ENCODE measurements at places on chromosomes 2 and 18.

GRCh38 chr2:43117521-43118143, 108.8 kb downstream of the ZFP36L2 start:
- DNase-seq = no peak

DNA sequence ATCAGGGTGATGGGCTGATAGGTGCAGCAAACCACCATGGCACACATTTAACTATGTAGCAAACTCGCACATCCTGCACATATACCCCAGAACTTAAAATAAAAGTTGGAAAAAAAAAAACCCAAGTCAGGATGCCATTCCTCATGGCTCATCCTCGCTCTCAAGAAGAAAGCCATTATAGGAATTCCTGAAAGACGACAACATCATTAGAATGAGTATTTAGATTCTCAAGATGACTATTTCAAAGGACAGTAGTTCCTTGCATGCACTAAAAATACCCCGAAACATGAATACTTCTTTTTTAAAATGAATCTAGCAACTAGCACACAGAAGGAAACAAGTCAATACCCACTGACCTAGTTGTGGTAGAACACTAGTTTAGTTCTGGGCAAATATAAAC, 285.8 kb upstream of the REV1 start:
- no peak for DNase-seq

GRCh38 chr18:12334366-12334808, 26.3 kb downstream of the TUBB6 start:
- DNase-seq = no peak

DNA sequence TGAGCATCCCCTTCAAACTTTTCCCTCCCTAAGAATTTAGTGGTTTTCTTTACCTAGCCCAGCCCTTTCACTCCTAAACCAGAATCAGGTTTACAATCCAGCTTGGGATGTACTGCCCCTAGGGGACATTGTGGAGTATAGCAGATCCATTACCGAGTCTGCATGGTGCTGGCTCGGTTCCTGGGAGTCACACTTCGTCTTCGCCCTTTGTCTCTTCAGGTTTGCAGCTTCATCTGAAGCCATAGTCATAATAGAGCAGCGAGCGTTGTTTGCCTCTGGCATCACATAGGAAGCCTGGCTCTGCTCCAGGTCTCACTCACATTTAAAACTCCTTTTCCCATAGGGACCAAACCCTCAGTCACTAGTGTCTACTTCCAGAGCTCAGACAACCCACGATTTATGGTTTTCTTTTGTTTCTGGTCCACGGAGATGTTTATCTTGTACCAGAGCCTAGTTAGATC, 16.8 kb upstream of the LYPD6 start:
- peak; percentile 99 for DNase-seq

DNA sequence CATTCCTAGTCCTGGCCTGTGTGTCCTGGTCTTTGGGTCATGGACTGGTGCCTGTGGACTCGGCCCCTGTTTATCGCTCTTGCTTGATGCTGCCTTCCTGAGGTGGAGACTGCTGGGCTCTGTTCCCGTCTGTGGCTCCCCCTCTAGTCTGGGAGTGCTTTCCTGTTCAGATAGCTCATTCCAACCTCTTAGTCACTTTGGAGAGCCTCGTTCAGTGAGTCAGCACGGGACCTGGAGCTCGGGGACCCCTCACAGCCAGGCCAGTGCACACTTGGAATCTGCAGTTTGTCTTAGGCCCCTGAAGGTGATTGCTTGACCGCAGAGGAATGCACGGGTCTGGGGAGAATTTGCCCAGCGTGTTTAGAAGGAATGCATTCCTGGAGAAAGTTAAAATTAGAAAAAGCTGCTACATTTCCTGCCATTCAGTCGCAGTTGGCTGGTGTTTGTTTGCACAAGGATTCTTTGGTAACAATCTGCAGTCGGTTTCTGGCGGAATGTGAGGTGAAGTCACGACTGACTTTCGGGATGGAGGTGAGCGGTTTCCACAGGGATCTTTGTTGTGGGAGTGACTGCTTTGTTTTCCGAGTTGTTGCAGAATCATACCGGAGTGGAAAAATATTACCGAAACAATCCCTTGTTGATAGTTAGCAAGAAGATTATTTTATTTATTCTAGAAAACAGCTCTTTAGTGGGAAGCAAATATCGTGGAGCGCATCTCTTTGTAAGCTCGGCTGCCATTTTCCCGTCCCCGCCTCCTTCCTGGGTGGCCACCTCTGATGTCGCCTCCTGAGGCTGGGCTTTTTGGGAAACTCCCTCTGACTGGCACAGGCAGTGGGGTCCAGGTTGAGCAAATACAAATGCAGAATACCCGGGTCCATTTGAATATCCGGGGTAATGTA, 29.6 kb downstream of the SH3BP4 start:
- DNase-seq = no peak

GRCh38 chr2:170377500-170378207, 199.7 kb downstream of the MYO3B start:
- no peak for DNase-seq

GRCh38 chr2:240931319-240931949, 25.3 kb downstream of the CROCC2 start:
- DNase-seq = no peak

DNA sequence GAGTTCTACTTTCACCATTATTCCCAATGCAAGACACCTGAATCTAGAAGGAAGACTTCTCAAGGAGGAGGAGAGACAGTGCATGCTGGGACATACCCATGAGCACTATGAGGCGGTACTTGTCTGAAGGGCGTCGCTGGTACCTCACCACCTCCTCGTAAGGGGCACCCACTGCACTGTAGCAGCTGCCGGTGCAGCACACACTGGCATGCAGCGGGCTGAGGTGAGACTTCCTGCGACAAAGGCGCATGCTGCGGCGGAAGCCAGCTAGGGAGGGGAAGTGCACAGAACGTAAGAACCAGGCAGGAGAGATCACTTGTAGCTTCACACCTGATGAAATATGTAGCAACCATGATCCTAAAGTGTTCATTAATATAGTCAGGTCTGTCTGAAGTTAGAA, 12.8 kb upstream of the TMEM237 start:
- DNase-seq = no peak

DNA sequence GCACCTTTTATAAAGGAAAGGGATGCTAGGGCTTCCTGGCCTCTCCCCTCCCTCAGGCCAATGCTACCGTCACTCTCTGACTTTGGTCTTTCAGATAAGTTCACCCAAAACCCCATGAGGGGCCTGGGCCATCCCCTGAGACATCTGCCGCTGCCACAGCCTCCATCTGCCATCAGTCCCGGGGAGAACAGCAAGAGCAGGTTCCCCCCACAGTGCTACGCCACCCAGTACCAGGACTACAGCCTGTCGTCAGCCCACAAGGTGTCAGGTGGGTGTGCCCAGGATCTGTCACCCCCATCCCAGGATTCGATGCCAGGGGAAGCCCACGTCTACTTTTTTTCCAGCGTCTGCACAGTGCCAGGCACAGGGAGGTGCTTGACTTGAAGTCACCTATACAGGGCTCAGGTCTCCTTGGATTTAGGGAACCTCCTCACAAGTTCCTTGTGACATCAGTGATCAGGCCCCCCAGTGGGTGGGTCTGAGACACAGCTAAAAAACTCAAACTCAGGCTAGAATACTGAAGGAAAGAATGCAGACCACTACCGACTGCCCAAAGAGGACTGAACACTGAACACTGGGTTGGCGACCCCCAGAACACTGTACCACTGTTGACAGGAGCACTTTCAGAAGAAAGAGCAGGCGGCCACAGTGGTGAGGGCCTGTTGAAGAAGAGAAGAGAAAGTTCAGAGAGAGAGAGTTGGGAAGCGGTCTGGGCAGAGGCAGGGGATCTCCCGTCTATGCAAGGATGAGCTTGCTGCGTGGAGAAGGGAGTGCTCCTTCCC, 85.3 kb downstream of the EPAS1 start:
- no peak for DNase-seq

- DNase-seq = no peak
Observed at GRCh38 chr2:55327470-55328230, 58.6 kb upstream of the MTIF2 start.

DNA sequence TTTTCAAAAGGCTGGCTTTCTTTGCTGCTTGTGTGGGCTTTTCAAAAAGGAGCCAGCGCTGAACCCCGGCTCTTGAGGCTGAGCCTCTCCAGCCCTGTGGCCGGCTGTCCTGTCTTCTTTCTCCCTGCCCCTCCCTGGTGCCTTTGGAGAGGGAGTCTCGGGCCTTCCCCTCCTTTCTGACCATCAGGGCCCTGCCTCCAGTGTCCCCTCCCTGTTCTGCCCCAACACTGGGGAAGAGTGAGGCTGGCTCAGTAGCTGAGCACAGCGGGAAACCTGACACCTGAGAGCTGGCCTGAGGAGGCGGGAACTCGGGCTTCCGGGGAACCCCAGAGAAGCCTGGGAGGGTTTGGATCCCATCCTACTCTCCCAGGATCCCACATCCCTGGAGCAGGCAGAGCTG, 232.1 kb downstream of the LOXHD1 start:
- peak; percentile 63 for DNase-seq

GRCh38 chr18:2146092-2146491, 425.2 kb downstream of the METTL4 start:
- no peak for DNase-seq

GRCh38 chr2:24943427-24944053, 23.5 kb upstream of the ADCY3 start:
- no peak for DNase-seq

- DNase-seq = no peak
Observed at GRCh38 chr2:74384051-74384450, 3.9 kb upstream of the DCTN1 start.

GRCh38 chr2:57877811-57878170, 168.8 kb upstream of the VRK2 start:
- peak; percentile 52 for DNase-seq

- no peak for DNase-seq
Observed at GRCh38 chr2:62826953-62827675, 121.6 kb downstream of the EHBP1 start.

GRCh38 chr18:22838639-22839277, 94.4 kb upstream of the RBBP8 start:
- DNase-seq = no peak

DNA sequence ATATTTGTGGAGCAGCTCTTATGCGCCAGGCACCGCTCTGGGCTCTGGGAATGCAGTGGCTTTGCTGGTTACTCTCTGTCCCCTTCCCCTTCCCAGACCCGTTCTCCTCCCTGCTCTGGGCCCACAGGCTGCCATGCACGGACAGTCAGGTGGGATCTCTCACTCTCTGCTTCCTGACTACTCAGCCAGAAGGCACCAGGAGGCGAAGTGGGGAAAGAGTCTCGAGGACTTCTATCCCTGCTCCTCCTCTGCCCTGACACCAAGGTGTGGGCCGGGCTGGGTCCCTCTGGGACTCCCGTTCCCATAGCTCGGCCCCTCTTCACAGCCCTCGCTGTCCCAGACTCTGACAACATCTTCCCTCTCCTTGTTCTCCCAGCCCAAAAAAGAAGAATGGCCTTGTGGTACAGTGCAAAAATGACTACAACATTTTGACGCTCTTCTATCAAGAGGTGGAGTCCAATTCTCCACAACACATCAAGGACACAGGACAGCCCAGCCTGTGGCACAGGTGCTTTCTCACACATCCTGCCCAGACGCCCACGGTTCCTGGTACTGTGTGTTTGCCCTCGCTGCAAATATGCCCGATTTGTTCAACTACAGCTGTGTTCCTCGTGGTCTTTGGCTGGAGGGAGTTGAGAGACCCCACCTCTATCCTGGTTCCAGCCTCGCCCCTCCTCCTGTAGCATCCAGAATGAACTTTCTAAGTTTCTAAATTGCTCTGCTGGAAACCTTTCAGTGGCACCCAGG, 14.0 kb upstream of the DUSP2 start:
- no peak for DNase-seq

- no peak for DNase-seq
Observed at GRCh38 chr2:198376677-198377076, 572.3 kb downstream of the PLCL1 start.

DNA sequence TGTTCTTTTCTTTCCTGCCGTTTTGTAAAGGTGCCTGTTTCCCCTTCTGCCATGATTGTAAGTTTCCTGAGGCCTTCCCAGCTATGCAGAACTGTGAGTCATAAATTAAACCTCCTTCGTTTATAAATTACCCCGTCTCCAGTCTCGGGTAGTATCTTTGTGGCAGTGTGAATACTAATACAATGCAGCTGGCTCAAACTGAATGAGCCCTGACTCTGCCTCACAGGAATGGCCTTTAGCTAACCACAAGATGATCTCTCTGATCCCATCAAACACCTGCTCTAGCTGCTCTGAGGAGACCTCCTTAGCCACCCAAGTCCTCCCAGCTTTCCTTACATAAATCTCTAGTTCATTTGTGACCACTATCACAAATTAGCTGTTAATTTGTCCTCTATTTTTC, 41.5 kb upstream of the CAB39 start:
- DNase-seq = no peak

DNA sequence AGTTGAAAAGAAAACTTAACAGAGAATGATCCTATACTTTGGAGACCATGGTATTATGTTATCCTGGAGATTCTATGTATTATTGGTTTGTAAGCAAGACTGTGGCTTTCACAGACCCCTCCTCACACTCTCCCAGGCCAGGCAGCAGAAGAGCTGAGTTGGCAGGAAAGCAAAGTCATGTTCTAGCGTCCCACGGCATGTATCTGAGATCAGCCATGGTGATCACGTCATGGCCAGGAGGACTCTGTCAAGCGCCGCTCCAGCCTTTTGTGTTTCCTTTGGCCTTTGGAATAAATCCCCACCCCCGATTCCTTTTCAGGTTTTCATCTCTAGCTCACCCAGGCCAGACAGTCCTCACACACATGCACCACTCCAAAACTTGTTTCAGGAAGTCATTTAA, 39.1 kb downstream of the LRRC30 start:
- no peak for DNase-seq
